ENCODE measurements at places on chromosomes 1 and 21.
A peak's percentile ranks its signal among the peaks of the same experiment; 100 is the strongest.

GRCh38 chr1:2253797-2254480, 25.8 kb downstream of the SKI start:
- no peak for DNase-seq

DNA sequence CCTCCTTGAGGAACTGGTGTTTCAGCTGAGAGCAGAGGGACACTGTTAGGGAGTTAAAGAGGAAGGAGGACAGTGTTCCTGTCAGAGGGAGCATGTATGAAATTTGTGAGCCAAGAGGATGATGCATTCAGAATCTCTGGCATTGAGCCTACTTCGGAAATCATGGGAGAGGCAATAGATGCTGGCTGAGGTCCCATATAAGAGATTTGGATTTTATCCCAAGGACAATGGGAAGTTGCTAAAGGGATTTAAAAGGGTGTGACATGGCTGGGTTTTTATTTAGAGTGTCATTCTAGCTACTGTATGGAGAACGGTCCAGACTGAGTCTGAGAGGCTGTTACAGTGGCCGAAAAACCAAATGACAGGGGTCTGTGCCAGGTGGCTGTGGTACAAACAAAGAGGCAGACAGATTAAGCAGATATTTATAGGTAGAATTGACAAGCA, 403.2 kb upstream of the B3GALT2 start:
- DNase-seq: no peak

- DNase-seq: no peak
Measured at GRCh38 chr1:198936371-198937083, 297.7 kb downstream of the PTPRC start.

DNA sequence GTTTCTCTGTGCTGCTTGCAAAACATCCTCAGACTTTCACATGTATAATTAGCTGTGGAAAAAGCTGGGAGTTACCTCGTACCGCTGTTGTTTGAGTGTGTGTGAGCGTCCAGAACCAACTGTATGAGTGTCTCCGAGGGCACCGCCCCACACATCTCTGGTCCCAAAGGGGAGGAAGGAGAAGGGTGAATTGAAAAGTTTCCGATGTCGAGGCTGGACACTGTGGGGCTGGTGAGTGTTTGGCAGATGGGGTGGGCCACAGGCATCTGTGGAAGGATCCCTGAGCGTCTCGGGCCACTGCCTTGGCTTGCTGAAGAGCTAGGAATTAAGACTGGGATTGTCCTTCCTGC, 1.2 kb downstream of the ATP2B4 start:
- peak; percentile 22 for DNase-seq

- peak; percentile 76 for DNase-seq
Measured at GRCh38 chr1:39098546-39099250, 72.5 kb downstream of the NDUFS5 start.

DNA sequence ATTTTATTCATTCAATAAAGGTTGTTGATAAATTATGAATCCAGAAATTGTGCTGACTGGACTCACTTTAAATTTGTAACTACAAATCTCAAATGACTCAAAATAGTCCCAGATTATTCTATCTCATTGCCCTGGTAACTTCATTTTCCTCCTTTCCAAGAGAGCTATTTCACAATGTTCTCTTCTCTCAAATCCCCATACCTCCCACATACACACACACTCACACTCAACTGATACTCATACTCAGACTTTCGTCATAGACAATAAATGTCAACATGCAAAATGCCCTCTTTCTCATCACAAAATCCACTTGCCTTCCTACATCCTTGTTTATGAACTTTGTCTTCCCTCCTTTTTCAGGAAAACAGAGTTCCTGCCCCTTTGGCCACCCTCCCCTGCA, 33.3 kb downstream of the EXTL2 start:
- no peak for DNase-seq

DNA sequence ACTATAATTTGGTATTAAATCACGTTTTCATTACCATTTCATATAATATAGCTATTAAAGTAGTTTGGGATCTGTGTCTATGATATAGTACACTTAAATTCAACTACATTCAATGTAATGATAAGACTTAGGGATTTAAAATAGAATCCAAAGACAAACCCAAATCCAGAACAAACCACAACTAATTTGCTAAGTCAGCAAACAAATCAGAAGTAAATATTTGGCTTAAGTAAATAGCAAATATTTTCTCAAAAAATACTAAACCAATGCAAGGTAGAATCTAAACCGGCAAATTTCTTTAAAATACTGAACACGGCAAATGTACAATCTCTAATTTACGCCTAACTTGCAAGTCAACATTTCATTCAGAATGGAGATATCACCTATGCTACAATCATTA, 16.8 kb downstream of the YY1AP1 start:
- no peak for DNase-seq

GRCh38 chr1:202283379-202283844, 58.3 kb downstream of the UBE2T start:
- peak; percentile 92 for DNase-seq

DNA sequence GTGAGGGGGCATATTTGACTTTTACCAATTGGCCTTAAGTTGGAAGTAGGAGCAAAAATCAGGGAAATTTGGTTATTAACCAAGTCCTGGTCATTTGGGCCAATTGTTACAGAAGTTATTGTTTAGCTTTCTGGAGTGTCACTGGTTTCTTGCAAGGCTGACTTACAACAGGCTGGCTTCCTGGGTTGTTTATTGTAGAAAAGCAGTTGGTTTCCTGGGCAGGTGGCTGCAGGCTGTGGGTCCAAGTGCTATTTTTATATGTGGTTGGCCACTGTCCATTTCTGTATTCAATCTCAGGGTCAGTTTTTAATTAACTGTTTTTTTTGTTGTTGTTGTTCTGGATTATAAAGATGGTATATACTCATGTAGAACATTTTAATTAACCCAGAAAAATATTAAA, 174.1 kb downstream of the KCNJ6 start:
- DNase-seq: no peak
